ENCODE measurements at places on chromosomes 13 and 19. TPM values are rescaled to one million over a fixed set of nuclear protein-coding genes. Genes with fewer than 3 reads are reported as not detected.
A peak's percentile ranks its signal among the peaks of the same experiment; 100 is the strongest.

- DNase-seq = no peak
These were observed 37.5 kb upstream of the TM9SF2 start for GRCh38 chr13:99463646-99464397.

- no peak for DNase-seq
These were observed 490.4 kb downstream of the DIAPH3 start for GRCh38 chr13:59673286-59673685.

- no peak for DNase-seq
These were observed 262.1 kb upstream of the DACH1 start for GRCh38 chr13:72129117-72129516.

- no peak for DNase-seq
These were observed 28.6 kb upstream of the SCEL start for GRCh38 chr13:77506874-77507273.

- DNase-seq = no peak
These were observed 7.5 kb downstream of the F10 start for GRCh38 chr13:113129921-113130750.

DNA sequence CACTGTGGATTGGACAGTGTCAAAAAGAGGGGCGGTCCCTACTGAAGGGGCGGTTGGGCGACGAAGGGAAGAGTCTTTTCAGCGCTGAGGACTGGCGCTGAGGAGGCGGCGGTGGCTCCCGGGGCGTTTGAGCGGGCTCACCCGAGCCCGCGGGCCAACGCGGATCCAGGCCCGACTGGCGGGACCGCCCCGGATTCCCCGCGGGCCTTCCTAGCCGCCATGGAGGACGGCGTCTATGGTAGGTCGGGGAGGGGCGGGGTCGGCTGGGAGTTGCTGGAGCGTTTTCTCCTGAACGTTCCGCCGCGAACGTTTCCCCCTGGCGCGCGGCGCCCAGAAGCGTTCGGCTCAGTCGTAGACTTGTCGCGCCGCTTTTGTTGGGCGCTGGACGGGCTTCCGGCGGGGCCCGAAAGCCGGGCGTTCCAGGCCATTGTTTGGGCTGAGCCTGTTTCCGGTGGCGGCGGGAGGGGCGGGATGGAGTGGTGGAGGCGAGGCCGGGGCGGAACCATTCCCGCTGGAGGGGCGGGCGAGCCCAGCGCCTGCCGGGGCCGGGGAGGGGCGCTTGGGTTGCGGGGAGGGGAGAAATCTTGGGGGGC is at the start of gene CYTH2:
TSS of gene CYTH2 (plus strand) at position 81 of the 593 bp plus-strand sequence. CDS start at position 220, 139 bp downstream.
- peak; percentile 79 for DNase-seq

DNA sequence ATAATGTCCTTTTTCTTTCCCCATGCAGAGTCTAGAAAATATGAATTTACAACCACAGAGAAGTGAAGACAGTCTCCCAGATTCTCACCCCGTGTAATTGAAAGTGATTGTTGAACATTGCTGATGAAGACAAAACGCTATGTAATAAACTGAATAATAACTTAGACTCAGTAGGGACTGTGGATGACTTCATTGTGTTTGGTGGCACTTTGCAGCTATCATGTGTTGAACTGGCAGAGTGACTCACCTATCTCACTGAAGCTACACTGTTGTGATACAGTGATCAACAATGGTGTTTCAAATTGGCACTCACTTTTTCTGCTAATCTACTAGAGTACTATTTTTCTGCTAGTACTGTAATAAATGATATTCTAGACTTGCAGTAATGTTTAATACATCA is 261.3 kb downstream of the DACH1 start:
- DNase-seq = no peak

OCEL1 gene
- polyA plus RNA-seq = 93.7 TPM

DNA sequence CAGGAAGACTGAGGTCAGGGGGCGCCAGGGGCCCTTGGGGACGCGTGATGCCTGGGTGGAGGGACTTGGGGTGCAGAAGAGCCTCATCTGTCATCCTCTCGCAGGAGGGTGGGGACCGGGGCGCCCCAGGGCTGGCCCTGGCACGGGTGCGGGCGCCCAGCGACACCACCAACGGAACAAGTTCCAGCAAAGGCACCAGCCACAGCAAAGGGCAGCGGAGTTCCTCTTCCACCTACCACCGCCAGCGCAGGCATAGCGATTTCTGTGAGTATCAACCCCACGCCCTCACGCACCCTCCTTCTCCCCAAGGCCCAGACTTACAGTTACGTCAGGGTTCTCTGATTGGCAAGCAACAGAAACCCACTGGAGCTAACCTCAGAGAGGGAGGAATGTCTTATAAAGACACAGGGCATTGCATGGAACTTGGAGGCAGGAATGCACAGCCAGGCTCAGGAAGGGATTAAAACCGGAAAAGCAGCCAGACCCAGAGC is 29.4 kb downstream of the MARK4 start:
- DNase-seq = no peak

DNA sequence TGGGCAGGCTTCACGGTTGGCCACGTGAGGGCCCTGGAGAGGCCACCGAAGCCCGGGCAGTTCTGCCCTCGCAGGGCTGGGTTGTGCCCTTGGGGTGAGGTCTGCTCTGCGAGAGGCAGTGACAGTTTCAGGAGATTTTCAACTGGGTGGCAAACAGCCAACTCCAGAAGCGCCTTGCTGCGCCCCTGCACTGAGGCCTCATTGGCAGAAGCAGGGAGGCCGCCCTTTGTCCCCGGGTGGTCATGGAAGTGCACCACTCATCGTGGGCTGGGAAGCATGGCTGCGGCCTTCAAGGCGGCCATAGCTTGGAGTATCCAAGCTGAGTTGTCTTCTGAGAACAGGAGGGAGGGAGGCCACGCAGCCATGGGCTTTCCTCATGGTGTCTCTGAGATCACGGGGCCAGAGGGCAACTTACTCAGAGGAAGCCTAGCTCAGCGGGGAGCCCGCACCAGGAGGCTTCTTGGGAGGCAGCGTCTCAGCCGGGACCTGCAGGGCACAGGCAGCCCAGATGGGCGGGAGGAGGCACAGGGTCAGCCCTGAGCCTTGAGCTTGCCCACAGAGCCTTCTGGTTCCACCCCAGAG is 14.8 kb downstream of the PLEKHJ1 start:
- DNase-seq = peak; percentile 24

- DNase-seq = no peak
These were observed 5.7 kb upstream of the ZNF14 start for GRCh38 chr19:19738564-19738963.

DNA sequence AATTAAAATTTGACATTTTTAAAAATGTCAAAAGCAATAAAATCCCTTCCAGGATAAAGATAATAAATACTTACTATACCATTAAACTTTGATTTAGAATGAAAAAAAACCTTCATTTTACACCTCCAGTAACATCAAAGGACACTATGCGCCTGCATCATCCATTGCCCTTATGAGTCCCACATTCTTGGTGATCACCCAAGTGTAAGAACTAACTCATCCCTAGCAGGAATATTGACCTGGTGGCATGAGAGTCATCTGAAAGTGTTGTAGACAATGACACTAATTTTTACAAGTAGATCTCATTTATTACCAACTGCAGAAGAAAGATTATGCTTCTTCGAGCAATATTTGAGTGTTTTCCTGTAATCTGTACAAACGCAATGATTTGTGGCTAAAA is 1128.9 kb downstream of the EFNB2 start:
- DNase-seq = no peak

ZFP82 gene
- polyA plus RNA-seq = 1.4 TPM

GRCh38 chr19:3137119-3137518 is 1.3 kb downstream of the GNA15 start:
- no peak for DNase-seq

- DNase-seq = no peak
These were observed 101.2 kb downstream of the TNFRSF19 start for GRCh38 chr13:23671377-23671776.

- no peak for DNase-seq
These were observed 26.2 kb downstream of the CCNE1 start for GRCh38 chr19:29837996-29838395.

ZNF30 gene
- 5.9 TPM for polyA plus RNA-seq

DNA sequence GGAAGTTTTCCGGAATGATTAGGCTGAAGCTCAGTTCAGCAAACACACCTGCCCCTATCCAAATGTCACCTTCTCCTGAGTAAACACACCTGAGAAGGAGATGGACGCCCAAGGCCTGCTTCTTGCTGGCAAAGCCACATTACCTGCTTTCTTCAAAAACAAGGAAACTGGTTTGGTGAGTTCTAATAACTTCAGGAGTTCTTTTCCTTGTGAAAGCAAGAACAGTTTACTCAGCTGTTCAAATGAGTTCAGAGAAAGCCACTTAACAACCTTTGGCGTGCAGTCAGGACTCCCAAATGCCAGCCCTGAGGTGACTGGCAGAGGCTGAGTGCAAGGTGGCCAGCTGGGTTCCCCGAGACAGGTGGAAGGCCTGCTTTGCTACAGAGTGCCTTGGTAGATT is 160.5 kb downstream of the STK24 start:
- DNase-seq = peak; percentile 84

DNA sequence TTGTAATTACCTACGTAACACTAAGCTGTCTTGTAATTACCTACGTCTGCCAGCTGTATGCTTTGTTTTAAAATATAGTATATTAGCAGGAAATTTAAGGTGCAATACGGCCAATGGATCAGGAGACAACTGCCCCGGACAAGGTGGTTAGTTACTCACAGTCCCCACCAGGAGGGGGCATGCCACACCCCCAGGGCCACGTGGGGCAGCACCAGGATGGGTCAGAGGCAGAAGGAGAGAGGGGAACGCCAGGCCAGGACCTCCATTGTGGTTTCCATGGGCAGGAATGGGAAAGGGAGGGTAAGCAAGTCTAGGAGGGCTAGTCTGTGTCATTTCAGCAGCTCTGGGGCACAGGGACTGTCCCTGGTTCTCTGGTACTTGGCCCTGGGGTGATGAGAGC is 140.1 kb downstream of the URI1 start:
- no peak for DNase-seq

APC2 gene
- not detected for polyA plus RNA-seq

HTR2A gene
- polyA plus RNA-seq = not detected

OR10H1 gene
- polyA plus RNA-seq = not detected

LILRB4 gene
- polyA plus RNA-seq = 4.1 TPM

FPR3 gene
- 5.1 TPM for polyA plus RNA-seq

DNA sequence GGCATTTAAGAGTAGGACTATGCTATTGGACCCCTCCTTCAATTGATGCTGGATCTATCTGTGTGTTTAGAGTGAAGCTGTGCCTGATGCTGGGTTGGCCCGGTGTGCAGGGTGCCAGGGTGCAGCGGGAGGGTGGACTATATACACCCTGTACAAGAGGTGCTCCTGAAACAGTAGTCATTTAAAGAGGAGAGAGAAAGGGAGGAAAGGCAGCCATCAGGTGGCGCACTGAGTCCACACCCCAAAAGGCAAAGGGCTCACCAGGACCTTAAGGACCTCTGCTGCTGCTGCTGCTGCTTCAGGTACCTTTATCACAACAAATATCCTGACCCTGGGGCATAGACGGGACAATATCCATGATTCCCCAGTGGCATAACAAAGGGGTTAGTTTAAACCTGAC is 39.4 kb downstream of the ZNF136 start:
- DNase-seq = peak; percentile 73

TCF3 gene
- 46.7 TPM for polyA plus RNA-seq

GRCh38 chr19:50992666-50993035 is 8.8 kb downstream of the KLK8 start:
- no peak for DNase-seq

DNA sequence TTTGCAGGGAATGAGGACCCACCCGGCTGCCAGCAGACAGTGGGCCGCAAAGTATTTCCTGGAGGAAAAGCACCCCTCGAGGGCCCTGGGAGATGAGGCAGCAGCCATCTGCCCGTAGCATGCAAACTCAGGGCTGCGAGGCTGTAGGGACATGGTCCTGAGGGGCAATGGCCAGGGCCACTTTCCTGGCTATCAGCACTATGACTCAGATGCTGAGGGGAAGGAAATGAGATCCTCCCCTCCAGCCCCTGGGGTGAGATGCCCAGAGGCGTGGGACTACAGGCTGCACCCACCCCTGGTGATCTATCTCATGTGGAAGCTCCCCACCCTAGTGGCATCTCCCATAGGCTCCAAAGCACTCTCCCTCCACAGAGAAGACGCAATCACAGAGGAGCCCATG is 80.1 kb downstream of the SLC7A1 start:
- DNase-seq = no peak

- no peak for DNase-seq
These were observed 490.7 kb downstream of the TDRD3 start for GRCh38 chr13:60887711-60888110.

DNA sequence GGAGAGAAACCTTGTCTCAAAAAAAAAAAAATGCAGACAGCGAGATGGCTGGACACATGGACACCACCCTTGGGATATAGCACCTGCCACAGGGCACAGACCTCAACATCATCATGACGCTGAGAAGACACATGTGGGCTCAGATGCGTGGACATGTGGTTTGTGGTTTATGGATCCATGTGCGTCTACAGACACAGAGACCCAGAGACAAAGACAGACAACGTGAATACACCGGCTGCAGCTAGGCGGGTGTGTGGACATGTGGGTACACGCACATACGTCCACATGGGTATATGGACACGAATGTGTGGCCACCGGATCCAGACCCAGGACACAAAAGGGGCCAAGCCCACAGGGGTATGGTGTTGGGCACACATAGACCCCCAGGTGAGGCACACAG is 1.3 kb downstream of the TNFSF14 start:
- no peak for DNase-seq

GRCh38 chr19:49430172-49430677 is 5.0 kb downstream of the GFY start:
- no peak for DNase-seq

SIGLECL1 gene
- polyA plus RNA-seq = not detected

DNA sequence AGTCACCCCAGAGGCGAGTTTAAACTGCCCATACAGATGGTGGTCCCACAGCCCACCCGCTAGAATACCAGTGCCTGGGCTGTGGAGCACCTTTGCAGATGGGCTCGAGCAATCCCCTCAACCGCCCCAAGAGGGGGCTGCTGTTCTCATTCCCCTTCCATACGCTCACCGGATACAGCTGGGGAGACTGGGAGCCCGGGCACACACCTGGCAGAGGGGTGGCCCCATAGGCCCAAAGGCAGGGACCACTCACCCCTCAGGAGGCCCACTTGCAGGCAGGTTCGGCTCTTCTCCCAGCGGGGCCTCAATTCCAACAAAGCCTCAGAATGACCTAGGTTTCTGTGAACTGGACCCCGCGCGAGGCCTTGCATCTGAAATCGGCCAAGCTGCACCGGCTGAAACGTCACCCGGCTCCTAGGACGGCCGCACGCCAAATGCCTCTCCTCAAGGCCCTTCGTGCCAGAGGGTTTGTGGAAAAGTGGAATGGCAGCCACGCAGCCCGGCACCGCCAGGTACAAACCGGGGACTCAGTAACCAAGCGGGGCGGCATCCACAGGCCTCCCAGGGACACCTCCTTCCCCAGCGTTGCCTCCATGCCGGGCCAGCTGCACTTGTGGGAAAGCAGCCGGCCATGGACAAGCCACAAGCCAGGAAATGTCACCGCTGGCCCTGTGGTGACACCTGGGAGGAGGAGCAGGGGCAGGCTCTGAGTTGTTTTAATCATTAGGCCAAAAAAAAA is 18.7 kb downstream of the MLLT1 start:
- DNase-seq = no peak

- no peak for DNase-seq
These were observed 10.8 kb downstream of the CEACAM18 start for GRCh38 chr19:51489113-51489512.

DNA sequence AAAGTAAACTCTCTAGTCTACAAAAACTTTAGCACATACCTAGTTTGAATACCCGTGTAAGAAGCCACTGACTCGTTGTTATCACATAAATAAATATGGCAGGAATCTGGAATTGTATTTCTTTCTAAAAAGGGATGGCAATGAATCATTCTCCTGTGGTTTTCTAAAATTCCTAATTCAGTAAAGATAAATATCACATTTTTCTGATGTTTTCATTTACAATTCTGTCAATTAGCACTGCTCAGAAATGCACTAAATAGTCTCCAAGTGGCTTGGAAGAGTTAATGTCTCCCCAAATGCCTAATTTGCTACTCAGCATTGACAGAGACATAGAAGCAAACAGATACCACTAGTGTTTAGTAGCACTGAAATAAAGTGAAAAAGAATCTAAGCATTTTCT is 547.7 kb upstream of the SLITRK1 start:
- DNase-seq = no peak

All from small intestine (tissue), 16 donors.